ENCODE measurements at places on chromosomes 6 and 20.

GRCh38 chr6:12458558-12458957 is 168.4 kb downstream of the EDN1 start:
- no peak for DNase-seq

GRCh38 chr20:49995586-49995985 is 12.8 kb downstream of the SNAI1 start:
- no peak for DNase-seq

DNA sequence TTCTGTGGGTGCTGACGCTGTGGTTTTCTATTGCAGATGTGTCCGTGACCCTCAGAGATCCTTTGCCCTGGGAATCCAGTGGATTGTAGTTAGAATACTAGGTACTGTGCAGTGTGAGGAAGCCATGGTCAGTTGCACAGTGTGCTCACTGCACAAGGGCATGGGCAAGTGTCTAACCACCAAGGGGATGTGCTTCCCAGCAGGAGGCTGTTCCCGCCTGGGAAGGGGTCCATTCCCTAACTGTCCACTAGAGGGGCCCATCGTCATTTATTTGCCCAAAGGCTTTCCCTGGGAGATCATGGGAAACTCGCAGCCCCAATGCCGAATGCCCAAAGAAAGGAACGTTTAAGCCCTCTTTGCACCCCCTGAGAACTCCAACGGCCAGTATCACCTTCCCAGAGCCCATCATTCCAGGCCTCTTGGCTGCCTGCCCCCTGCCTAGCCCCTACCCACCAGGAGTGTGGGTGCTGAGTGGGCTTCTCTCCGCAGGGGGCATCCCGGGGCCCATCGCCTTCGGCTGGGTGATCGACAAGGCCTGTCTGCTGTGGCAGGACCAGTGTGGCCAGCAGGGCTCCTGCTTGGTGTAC is 26.2 kb downstream of the SLCO4A1 start:
- DNase-seq = no peak

- no peak for DNase-seq
Measured at GRCh38 chr20:46111028-46111835, 6.9 kb upstream of the CD40 start.

GRCh38 chr6:137522831-137523230 is 28.6 kb upstream of the OLIG3 start:
- no peak for DNase-seq

GRCh38 chr6:148395583-148396101 is 53.0 kb downstream of the SASH1 start:
- DNase-seq = no peak

DNA sequence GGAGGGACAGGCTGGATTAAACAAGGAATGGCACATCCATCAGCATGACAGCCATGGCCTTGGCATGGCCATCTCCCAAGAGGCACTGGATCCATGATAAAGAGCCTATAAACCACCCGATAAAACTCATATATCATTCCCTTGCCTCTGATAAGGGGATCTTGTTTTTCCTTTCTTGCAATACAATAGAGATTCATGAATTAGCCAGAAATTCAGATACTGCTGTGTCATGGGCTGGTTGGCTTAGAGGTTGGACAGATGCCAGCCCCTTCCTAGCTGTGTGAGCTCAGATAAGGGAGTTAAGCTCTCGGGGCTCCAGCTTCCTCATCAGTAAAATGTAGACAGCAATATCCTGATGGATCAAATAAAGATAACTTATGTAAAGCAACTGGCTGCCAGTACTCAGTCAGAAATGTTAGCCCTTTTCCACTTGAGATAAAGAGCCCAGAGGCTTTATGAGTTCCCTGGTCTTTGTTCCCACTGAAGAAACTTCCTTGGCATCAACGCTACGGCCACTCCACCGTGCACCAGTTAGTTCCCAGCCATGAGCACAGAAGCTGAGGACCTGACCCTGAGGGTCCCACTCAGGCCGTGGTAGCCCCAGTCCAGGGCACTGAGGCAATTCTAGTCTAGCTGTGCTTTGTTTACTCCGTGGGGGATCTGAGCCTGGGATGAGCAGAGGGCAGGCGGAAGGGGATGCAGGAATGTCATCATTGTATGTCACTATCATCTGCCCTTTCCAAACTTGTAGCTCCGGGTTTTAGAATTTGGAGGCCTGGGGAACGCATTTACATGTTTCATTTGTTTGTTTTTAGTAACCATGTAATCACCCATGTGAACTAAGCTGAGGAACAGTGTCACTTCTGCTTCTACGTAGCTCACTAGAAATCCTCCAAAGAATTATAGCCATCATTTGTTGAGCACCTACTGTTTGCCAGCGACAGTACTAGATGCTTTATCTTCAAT is 67.2 kb upstream of the TBC1D7 start:
- no peak for DNase-seq

- DNase-seq = no peak
Measured at GRCh38 chr6:22363166-22363713, 66.4 kb upstream of the PRL start.

DNA sequence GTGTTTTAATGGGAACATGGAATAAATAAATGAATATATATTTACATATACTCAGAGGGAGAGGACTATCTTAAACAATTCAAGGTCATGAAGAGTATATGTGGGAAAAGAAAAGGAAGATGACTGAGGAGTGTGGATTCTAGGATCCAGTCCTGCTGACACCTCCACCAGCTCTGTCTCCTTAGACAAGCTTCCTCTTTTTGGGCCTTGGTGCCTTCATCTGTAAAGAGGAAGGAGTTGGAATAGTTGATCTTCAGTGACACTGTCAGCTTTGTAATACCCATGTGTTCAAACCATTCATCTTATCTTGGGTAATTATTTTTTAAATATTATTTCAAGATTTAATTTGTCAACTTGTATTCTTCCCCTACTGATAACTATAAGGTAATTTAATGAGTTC is 338.0 kb downstream of the ADGRB3 start:
- DNase-seq = no peak

GRCh38 chr6:129498950-129499842 is 210.8 kb downstream of the ARHGAP18 start:
- no peak for DNase-seq

GRCh38 chr6:34144581-34145160 is 1.2 kb downstream of the GRM4 start:
- no peak for DNase-seq

DNA sequence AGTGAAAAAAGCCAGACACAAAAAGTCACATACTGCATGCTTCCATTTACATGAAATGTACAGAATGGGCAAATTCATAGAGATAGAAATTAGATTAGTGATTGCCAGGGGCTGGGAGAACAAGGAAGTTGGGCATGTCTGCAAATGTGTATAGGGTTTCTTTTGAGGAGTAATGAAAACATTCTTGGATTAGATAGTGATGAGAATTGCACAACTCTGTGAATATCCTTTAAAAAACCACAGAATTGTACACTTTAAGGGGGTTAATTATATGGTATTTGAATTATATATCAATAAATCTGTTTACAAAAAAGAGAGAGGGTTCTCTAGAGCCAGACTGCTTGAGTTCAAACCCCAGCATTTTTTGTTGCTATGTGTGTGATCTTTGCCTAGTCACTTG is 188.1 kb downstream of the CDC5L start:
- DNase-seq = no peak

GRCh38 chr20:47540443-47541354 is 39.0 kb downstream of the NCOA3 start:
- DNase-seq = no peak

DNA sequence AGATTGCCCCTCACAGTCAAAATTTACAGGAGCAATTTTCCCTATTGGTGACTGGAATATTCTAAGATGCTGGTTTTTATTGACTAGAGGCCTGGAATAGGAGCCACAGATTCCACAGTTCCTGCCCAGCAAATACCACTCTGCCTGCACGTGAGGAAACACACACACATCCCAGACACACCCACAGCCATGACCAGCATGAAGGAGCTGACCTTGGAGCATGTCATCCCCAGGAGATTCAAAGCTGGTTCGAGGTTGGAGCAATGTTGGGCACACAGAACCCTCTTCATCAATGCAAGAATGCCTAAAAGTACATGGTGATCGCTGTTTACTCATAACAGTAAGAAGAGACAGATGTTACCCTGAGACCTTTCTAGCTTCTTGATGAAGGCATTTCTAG is 244.6 kb upstream of the FOXQ1 start:
- no peak for DNase-seq

DNA sequence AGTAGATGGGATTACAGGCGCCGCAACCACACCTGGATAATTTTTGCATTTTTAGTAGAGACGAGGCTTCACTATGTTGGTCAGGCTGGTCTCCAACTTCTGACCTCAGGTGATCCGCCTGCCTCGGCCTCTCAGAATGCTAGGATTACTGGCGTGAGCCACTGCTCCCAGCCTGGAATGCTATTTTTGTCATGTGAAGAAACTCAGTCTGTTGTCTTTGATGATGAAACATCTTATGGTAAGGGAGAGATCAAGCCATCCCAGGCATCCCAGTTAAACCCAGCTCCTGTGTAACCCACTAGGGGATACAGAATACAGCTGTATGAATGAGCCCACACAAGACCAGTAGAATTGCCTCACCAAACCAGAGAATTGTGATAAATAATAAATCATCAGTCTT is 83.6 kb upstream of the RBM24 start:
- DNase-seq = no peak

DNA sequence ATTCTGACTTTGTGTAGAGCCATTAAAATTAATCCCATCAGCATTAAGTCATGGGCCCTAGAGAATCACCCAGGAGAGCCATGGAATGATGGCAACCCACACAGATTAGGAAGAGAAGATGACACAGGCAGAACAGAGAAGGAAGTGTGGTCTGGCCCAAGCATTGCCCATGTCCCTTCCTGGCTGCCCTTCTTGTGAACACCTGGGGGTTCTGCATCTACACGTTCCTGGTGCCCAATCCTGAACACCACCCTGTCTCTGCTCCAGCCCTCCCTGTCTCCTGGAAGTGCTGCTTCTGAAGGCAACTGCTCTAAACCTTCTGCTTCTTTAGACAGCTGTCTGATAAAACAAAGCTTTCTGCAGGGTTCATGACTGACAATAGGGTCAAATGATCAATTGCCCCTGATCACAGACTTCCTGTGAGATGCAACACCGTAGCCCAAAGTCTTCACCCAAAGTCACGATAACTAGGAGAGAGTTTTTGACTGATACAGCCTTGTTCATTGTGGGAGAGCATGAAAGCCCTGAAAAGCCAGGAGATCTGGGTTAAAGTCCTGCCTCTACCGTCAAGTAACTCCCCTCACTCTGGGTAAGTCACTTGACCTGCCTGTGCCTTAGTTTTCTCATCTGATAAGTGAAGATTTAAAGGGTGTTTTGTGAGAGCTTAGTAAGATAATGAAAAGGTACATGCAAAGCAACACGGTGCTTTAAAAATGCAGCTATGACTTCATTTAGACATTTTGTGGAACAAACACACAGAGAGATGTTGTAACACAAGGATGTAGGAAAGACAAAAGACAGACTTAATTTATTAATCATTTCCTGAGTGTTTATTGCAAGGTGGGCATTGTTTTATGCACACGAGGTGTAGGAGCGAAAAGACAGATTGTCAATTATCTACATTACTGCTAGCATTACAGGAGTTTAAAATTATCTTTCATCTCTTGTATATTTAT is 291.2 kb upstream of the STXBP5 start:
- no peak for DNase-seq

- no peak for DNase-seq
Measured at GRCh38 chr6:36049582-36049981, 22.0 kb downstream of the MAPK14 start.

- peak; percentile 74 for DNase-seq
Measured at GRCh38 chr20:64079273-64080012, at the start of gene RGS19. RGS19 (minus strand) TSS chr20:64079518; CDS start chr20:64076886, 2,632 bp downstream.

DNA sequence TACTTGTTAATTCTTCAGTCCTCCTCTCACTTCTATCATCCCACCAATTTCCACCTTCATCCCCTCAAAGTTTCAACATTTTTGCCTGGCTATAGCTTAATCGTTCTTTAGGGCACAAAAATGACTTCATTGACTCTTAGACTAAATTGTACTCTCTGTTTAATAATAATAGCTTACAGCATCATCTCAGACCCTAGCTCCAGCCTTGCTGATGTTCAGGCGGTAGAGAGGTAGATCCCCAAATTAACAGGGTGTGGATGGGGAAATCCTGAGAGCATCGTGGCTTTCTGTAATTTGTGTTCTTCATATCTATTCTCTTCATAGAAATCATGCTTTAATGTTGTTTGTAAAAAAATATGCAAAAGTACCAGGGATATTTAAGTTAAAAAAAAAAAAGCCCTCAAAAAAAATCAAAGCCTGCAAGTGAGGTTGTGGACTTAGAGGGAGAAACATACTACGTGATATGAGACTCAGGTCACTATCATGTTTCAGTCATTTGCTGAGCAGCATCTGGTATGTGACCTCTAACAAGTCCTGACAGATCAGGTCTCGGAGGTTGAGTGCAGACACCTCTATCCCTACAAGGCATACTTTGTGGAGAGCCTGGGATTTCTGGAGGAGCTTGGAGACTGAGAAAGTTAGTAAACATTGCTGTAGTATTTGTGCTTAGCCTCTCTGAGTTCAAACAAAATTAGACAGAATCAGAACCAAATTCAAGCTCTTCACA is 1063.3 kb upstream of the CITED2 start:
- no peak for DNase-seq

- DNase-seq = no peak
Measured at GRCh38 chr6:55668591-55668990, 89.6 kb upstream of the HMGCLL1 start.

GRCh38 chr6:12037798-12038197 is 25.7 kb downstream of the HIVEP1 start:
- no peak for DNase-seq

- DNase-seq = no peak
Measured at GRCh38 chr20:42181064-42181463, 562.9 kb upstream of the CHD6 start.

DNA sequence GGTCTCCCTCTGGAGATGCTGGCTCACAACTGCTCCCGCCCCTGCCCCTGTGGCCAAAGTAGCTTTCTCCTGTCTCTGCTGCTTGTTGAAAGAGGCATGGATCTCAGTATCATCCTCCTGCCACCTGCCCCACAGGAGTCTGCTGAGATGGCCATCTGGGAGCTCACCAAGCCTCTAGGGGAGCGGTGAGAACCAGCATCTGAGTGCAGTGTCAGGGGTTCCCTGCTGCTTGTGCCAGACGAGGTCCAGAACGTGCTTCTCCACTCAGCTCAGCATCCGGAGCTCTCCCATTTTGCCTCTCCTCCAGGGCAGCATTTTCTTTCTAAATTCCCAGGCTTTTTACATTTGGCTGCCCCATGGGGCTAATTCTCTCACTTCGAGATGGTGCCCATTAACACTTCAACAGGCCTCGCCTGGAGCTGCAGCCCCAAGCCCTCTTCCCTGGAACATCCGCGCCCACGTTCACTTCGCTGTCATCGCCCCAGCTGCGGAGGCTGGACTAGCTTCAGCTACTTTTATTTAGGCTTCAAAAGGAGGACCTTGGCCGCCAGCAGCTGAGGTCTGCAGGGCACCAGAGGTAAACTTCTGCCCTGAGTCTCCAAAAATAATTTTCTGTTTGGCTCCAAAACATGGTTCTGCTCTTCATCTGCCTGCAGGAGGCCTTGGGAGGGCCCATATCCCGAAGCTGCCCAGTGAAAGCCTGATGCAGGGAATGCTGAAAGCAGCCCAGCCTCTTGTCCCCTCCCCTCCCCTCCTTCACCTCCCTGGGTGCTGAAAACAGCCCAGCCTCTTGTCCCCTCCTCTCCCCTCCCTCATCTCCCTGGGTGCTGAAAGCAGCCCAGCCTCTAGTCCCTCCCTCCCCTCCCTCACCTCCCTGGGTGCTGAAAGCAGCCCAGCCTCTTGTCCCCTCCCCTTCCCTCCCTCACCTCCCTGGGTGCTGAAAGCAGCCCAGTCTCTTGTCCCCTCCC is 25.2 kb upstream of the MLN start:
- no peak for DNase-seq

Measured in stimulated activated CD4-positive, alpha-beta T cell treated with anti-CD3 and anti-CD28 coated beads, TNF-alpha, amount 100 ng/mL, for 24 hours (primary cell).